ENCODE measurements at places on chromosomes 1 and 21.

DNA sequence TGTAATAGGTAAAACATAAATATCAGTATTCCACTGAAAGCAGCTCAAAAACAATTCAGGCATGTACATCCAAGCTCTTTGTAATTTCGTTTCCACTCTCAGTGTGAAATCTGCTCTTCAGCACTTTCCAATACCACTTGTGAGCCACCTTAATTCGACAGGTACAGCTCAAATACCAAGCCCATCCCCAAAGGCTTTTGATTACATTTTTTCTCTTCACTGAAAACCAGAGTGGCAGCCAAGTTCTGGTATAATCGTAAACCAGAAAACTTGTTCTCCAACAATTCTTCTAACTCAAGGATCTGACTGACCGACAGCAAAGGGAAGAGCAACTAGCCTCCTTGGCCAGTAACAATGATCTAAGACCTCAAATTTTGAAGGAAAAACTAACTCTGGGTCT lies 36.8 kb downstream of the FBXO42 start:
- H3K4me3 ChIP-seq, result no peak overlapping the region
- no peak for DNase-seq

DNA sequence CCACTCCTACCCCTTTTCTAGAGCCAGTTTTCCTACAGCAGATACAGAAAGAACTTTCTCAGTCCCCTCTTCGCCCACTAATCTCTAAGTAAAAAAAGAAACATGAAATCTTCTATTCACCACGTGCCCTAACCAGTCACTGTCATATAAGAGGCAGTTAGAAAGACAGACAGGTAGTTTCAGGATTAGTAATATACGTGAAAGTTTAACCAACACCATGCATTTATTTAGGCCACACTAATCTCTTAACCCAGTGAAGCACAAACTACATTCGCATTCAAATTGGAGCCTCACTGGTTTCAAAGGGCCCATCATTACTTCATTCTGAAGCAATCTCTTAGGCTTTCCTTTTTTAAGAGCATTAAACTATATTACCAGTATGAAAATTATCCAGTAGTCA lies 10.1 kb downstream of the GPATCH2 start:
- H3K36me3 ChIP-seq, result peaks cover 14% of the 10 kb centered on the region
- no peaks in the 10 kb centered on the region for H3K27me3 ChIP-seq
- no peak overlapping the region for H3K4me3 ChIP-seq

- no peak overlapping the region for H3K4me3 ChIP-seq
- peaks cover 89% of the 10 kb centered on the region for H3K27me3 ChIP-seq
- no peak for DNase-seq
- H3K36me3 ChIP-seq, result no peaks in the 10 kb centered on the region
- H3K27ac ChIP-seq, result no peak overlapping the region
Observed at GRCh38 chr1:17365293-17365692, 6.7 kb upstream of the PADI6 start.

GRCh38 chr1:59057211-59057694 lies 239.6 kb upstream of the FGGY start:
- H3K4me3 ChIP-seq, result no peak overlapping the region
- H3K27ac ChIP-seq, result peak overlapping the region; percentile 80
- peaks cover 39% of the 10 kb centered on the region for H3K4me1 ChIP-seq
- DNase-seq, result peak; percentile 84
- H3K27me3 ChIP-seq, result no peaks in the 10 kb centered on the region
- no peaks in the 10 kb centered on the region for H3K36me3 ChIP-seq

GRCh38 chr1:231200388-231201031 lies 38.7 kb downstream of the TRIM67 start:
- no peaks in the 10 kb centered on the region for H3K4me1 ChIP-seq
- H3K36me3 ChIP-seq, result no peaks in the 10 kb centered on the region
- H3K27ac ChIP-seq, result no peak overlapping the region
- H3K27me3 ChIP-seq, result peaks cover 30% of the 10 kb centered on the region
- H3K4me3 ChIP-seq, result no peak overlapping the region

- H3K27ac ChIP-seq, result no peak overlapping the region
- DNase-seq, result no peak
- H3K4me1 ChIP-seq, result peaks cover 11% of the 10 kb centered on the region
- H3K27me3 ChIP-seq, result no peaks in the 10 kb centered on the region
- no peaks in the 10 kb centered on the region for H3K36me3 ChIP-seq
- H3K4me3 ChIP-seq, result no peak overlapping the region
Observed at GRCh38 chr1:218945050-218945449, 228.6 kb upstream of the LYPLAL1 start.

- no peaks in the 10 kb centered on the region for H3K36me3 ChIP-seq
- H3K4me3 ChIP-seq, result no peak overlapping the region
- DNase-seq, result no peak
- no peak overlapping the region for H3K27ac ChIP-seq
- peaks cover 13% of the 10 kb centered on the region for H3K4me1 ChIP-seq
Observed at GRCh38 chr1:92951141-92951582, 10.1 kb downstream of the DIPK1A start.

DNA sequence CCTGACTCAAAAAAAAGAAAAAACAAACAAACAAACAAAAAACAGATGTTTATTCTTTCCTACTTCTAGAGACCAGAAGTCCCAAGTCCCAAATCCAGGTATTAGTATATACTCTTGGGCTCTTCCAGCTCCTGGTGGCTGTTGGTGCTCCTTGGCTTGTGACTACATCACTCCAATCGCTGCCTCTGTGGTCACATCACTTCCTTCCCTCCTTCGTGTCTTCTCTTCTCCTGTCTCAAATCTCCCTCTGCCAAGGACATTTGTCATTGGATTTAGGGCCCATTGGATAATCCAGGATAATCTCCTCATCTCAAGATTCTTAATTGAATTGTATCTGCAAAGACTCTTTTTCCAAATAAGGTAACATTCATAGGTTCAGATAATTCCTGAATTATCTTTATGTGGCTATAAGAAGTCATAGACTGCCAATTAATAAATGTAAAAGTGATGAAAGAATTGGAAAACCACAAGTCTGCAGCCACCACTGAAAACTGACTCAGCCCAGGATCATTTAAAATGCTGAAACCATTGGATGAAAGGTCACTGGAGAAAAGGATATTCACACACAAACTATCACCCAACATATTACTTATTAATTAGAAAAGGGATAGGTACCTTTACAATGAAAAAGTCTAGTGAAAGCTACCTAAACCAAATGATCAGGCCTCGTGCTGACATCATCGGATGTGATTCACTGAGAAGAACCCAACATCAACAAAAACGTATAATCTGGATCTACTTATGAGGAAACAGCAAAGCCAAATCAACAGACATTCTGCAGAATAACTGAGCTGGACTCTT lies 67.1 kb downstream of the ZNF281 start:
- no peak overlapping the region for H3K27ac ChIP-seq
- H3K4me3 ChIP-seq, result no peak overlapping the region
- DNase-seq, result no peak
- peaks cover 3% of the 10 kb centered on the region for H3K4me1 ChIP-seq

GRCh38 chr1:172460887-172461315 lies 17.0 kb upstream of the PIGC start:
- H3K36me3 ChIP-seq, result no peaks in the 10 kb centered on the region
- H3K4me1 ChIP-seq, result peaks cover 6% of the 10 kb centered on the region
- no peak overlapping the region for H3K27ac ChIP-seq
- no peak for DNase-seq
- H3K27me3 ChIP-seq, result no peaks in the 10 kb centered on the region

DNA sequence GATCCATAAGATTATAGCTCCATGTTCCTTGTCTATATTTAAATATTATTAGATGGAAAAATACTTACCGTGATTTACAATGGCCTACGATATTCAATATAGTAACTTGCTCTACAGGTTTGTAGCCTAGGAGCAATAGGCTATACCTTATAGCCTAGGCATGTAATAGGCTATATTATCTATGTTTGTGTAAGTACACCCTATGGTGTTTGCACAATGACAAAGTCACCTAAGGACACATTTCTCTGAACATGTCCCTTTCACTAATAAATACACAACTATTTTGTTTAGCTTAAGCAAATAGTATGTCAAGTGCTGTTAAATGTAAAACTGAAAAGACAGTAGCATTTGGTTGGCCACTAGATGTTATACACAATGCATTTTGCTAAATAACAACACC lies 248.9 kb upstream of the ADGRL4 start:
- DNase-seq, result no peak
- H3K27me3 ChIP-seq, result no peaks in the 10 kb centered on the region
- no peak overlapping the region for H3K27ac ChIP-seq
- H3K36me3 ChIP-seq, result no peaks in the 10 kb centered on the region

DNA sequence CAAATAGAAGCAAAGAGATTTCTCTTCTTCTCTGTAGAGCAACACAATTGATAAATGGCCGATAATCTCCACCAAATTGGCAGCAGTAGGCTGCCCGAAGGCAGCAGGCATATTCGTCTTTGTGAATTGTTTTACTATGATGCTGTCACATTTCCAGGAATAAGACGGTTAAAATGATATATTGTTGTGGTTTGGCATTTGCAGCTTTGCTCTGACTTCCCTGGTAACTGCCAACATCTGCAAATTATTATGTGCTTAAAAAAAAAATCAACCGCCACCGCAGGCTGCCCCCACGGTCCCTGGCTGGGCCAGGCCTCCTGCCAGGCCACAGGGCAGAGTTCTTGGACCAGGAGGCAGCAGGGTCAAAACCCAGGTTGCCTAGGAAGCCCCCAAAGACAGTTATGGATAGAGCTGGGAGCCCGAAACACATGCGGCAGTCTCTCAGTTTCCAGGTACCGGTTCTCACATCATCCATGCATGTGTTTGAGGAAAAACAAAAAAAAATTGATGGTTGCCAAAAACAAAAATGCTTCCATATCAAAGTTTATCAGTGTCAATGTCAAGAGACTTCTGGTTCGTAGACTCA lies 179.3 kb downstream of the ETS2 start:
- no peaks in the 10 kb centered on the region for H3K36me3 ChIP-seq
- no peak overlapping the region for H3K4me3 ChIP-seq
- H3K27ac ChIP-seq, result peak overlapping the region; percentile 62

DNA sequence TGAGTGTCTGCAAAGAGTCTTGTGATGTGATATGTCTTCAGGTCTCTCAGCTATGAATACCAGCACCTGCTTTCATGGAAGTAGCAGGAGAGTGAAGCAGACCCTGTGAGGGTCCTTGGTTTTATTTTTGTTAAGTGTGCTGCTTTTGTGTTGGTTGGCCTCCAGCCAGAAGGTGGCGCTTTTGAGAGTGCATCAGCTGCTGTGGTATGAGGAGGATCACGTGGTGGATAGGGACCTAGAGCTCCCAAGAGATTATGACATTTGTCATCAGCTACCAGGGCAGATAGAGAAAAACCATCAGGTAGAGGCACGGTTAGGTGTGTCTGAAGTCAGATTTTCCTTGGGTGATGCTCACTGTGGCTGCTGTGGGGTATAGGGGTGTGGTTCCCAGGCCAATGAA lies 1232.1 kb downstream of the MRPL39 start:
- H3K27me3 ChIP-seq, result no peaks in the 10 kb centered on the region
- no peak for DNase-seq
- H3K4me1 ChIP-seq, result no peaks in the 10 kb centered on the region
- no peak overlapping the region for H3K4me3 ChIP-seq
- H3K36me3 ChIP-seq, result no peaks in the 10 kb centered on the region

DNA sequence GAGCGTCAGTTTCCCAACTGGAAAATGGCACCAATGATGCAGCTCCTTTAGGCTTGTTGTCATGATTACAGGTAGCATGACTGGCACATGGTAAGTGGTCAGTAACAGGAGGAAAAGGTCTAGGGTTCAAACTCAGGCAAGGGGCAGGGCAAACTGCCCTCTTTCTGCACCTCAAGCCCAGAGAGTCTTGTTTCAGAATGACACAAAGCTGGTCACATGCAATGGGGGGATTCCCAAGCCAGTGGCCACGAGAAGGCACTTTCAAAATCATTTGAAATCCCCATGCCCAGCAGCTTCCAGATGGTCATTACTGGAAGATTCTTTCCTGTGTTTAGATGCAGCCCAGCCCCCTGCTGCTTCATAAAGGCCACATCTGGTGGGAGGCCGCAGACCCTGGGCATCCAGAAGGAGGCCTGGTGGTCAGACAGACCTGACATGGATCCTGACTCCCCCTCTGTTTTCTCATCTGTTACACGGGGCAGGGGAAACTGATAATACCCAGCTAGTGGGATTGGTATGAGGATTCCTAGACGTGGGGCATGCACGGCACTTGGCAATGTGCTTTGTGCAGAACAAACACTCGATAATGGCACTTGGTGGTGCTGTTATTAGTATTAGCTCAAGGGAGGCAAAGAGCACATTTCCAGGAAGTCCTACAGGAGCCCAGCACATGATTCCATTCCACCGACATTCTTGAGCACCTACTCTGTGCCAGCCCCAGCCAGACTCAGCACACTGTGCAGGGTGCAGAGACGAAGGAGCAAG lies 6.9 kb upstream of the PLA2G2D start:
- no peaks in the 10 kb centered on the region for H3K36me3 ChIP-seq
- H3K4me1 ChIP-seq, result peaks cover 11% of the 10 kb centered on the region
- no peak overlapping the region for H3K4me3 ChIP-seq
- no peak for DNase-seq
- H3K27me3 ChIP-seq, result peaks cover 19% of the 10 kb centered on the region

DNA sequence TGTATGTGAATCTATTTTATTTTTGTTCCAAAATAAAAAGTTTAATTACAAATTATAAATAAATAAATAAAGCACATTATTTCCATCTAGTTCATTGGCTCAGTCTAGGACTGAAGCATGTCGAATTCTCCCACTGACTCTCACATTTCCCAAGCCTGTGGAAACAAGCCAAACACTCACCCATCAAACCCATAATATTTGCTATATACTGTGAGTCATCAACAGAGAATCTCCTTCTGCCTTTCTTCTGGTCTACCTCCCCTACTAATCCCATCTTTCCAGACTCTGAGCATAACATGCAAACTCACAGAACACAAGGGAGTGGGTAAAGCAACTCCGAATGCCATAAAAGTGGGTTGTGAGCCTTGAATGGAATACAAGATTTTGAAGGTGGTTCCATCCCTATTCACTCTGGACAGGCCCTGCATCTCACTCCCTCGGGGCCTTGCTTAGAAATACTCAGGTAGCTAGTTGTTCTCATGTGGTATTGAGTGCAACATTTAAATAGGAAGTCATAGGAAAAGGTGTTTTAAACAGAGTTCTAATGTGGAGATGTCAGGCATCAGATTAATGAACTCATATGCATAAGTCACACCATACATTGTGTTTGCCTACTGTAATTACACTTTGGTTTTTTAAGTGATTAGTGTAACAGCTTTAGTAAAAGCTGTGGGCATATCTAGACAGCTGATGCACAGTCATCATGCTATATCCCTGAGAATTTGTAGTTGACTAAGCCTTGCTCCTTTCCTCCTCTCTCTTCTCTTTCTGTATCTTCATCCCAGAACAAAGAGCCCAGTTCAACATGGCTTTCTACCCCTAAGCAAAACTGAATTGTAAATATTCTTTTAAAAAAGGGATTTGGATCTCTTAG lies 47.0 kb downstream of the F5 start:
- peaks cover 5% of the 10 kb centered on the region for H3K36me3 ChIP-seq
- H3K27me3 ChIP-seq, result no peaks in the 10 kb centered on the region

Data from left ventricle myocardium inferior (tissue), 1 donor.